ENCODE measurements at places on chromosomes 7 and 10.

DNA sequence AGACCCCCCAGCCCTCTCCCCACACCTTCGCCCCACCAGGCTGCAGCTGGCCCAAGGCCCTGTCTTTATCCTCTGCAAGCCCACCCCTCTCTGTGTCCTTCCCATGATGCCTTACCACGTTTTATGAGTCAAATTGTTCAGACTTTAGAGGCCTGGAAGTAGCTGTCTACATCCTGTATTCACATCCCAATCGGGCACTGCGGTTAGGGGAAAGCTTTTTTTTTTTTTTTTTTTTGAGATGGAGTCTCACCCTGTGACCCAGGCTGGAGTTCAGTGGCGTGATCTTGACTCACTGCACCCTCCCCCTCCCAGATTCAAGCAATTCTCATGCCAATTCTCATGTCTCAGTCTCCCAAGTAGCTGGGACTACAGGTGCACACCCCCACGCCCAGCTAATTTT is 121.5 kb upstream of the SH2B2 start:
- no peak for DNase-seq

DNA sequence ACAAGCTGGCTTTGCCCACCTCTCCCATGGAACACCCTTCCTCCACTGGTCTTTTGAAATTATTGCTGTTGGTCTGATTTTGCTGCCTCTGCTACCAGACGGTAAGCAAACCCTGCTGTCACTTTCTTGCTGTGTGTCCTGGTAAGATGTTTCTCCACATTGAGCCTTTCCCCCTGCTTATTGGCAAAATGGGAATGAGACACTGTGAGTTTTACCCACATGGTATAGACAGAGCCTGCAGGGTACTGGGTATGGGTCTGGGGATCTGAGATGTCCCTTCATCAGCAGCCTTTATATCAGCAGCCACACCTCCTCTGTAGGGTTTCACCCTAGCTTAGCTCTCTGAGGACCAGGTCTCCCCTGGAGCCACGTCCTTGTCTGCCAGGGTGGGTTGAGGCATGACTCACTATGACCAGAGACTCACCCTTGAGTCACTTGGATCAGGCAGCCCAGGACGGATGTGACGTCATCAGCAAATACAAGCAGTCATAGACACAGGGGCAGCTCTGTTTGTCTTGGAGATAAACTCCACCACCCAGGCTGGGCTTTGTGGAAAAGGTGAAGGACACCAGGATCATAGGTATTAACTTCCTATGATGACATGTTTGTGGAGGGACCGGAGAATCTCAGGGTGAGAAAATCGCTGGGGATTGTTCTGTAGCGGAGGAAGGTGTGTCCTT is 17.9 kb upstream of the BAIAP2L1 start:
- DNase-seq = peak; percentile 93

- no peak for DNase-seq
Measured at GRCh38 chr10:100810091-100810834, 64.9 kb downstream of the PAX2 start.

- DNase-seq = no peak
Measured at GRCh38 chr7:40213291-40213690, 78.5 kb downstream of the SUGCT start.

DNA sequence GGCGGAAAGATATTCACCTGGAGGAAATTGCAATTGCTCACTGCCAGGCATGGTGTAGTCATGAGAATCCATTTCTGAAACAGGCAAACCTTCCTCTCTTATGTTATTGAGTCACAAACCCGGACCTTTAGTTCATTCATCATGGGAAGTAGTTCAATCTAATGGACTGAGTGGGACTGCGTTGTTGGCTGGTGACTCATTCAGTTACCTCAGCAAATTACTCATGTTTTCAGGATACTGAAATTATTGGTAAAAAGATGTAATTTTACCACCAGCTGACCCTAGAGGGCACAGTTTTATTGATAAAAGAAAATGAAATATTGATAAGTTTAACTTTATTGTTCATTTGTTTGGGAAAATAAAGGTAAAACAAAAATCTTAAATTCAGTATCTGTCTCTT is 1194.4 kb upstream of the SORCS1 start:
- peak; percentile 81 for DNase-seq

DNA sequence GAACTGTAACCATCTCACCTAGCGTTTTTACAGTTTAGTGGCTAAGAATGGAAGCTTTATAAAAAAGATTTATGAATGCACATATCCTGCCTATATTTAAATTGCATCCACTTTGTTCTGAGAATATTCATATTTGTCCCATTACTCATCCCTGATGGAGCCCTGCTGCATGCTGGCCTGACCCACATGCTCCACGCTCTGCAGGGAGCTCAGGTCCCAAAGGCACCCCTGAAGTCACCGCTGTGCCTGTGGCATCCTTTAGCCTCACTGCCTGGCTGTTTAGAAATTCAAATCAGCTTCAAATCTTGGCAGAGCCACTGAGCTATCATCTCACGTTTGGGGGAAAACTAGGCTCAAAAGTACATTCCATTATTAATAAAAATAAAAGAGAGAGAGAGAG is 24.4 kb downstream of the C10orf90 start:
- peak; percentile 65 for DNase-seq

- DNase-seq = no peak
Measured at GRCh38 chr7:1700536-1701333, 30.7 kb downstream of the ELFN1 start.

DNA sequence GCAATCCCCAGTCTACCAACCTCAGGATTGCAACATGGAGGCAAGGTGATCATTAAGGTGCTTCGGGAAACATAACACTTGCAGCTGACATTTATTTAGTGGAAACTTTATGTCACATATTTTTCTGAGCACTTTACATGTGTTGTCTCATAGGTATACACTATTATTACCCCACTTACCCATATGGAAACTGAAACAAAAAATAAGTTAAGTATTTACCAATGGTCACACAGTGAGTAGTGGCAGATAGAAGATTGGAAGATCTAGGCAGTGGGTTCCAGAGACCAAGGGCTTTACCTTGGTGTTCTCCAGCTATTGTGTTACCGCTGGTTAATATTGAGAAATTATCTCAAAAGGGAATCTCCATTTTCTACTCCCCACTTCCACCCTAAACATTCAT is 1279.1 kb upstream of the SORCS1 start:
- DNase-seq = no peak

GRCh38 chr7:130959743-130960207 is 225.8 kb upstream of the KLF14 start:
- peak; percentile 91 for DNase-seq

DNA sequence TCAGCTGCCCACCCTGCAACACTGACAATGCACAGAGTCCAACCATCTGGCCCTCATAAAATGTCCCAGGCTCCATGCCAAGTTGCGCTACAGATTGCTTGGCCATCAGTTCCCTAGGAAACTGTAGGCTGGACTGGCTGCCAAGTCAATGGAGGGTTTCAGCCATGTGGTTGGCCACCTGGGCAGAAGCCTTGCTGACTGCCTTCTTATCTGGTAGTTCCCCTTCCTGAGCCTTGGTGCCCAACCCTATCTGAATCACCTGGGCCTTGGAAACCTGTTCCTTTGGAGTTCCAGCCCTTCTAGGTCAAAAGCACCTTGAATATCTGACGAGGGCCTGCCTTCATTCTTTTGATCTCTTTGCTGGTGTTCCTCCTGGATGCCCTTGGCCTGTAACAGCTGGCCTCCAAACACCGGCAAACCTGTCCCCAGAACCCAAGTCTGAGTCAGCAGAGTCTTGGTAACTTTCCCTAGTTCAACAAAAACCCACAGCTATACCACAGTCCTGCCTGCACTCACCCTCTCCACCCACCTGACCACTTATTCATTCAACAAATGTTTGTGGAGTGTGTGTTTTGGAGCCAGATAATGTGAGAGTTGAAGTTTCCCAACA is 37.4 kb upstream of the KDM7A start:
- peak; percentile 50 for DNase-seq

DNA sequence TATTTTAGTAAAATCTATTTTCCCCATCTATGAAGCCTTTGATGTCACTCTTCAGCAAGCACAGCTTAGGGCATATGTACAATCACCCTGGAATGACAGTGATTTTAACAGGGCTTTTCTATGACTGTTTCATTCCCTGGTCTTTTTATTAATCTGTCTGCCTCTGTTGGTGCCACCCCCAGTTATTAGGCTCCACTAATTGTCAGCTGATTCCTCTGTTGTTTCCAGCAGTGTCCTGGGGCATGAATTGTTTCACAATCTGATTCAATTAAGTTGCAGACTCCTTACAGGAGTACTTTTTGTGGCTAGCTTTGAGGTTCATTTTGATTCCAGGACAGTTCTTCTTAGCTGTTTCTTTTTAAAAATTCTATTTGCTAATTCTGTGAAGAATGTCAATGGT is 38.6 kb downstream of the MYO3A start:
- no peak for DNase-seq

- DNase-seq = peak; percentile 95
Measured at GRCh38 chr10:114306116-114306973, 67.3 kb downstream of the VWA2 start.

- no peak for DNase-seq
Measured at GRCh38 chr10:804787-805619, 115.5 kb upstream of the DIP2C start.

GRCh38 chr7:49014870-49015269 is 90.5 kb downstream of the CDC14C start:
- DNase-seq = no peak

- no peak for DNase-seq
Measured at GRCh38 chr7:139845443-139845805, 16.4 kb downstream of the TBXAS1 start.

DNA sequence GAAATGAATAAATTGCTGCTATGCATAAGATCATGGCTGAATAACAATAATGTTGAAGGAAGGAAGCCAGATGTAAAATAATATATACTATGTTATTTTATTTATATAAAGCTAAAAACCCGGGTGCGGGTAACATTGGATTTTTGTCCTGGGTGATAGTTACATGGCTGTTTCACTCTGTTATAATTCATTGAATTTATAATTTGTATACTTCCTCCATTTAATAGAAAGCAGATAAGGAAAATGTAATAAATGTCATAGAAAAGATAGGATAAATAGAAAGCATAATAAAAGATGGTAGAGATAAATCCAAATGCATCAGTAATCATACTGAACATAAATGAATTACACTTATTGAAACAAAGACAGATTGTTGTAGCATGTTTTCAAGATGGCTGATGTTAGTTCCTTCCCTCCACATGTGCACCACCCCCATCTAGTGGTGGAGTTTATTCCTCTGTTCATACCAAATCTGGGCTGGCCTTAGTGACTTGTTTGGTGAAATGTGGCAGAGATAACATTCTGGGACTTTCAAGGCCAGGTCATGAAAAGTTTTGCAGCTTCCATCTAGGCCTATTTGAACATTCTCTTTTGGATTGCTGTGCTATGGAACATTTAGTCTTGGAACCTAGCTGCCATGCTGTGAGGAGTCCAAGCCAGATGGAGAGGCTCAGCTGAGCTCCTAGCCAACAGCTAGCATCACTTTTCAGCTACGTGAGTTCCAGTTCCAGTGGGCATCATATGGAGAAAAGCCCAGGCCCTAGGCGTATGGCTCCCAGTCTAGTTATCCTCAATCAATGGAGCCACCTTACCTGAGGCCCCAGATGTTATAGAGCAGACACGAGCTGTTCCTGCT is 46.9 kb downstream of the AHCYL2 start:
- DNase-seq = peak; percentile 79

DNA sequence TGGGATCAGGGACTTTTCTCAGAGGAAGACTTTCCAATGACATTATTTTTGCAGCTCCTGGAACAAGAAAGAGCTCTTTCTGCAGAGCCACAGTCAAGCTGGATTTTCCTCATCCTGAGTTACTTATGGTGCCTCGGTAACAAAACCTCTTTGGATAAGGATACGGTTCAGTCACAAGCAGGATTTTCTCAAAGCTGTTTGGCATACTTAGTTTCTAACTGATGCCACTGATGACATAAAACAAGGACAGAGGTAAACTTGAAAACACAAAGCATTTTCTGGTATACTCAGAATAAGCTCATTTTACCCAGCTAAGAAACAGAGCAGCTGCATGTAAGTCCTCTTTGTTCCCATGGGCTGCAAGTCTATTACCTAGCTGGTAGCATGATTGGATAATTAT is 340.9 kb upstream of the MEOX2 start:
- no peak for DNase-seq

- no peak for DNase-seq
Measured at GRCh38 chr10:35889971-35890675, 248.0 kb upstream of the FZD8 start.
